M059J (cell line): ENCODE measurements at places on chromosomes 5 and 9.

- peak; percentile 62 for DNase-seq
Measured at GRCh38 chr9:69122549-69123141, 51.4 kb upstream of the TJP2 start.

DNA sequence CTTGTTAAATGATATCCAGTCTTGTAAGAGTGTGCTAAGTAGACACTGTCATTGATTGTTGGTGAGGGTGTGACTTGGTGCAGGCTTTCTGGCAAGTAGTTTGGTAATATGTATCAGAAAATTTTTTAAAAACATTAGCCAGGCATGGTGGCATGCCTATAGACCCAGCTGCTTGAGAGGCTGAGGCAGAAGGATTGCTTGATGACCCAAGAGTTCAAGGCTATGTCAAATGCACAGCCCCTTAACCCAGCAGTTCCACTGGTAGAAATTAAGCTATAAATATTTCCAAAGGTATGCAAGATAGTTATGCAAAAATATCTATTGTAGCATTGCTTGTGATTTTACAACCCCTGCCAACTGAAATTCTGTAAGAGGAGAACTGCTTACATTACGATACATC is 24.2 kb downstream of the ZBTB43 start:
- no peak for DNase-seq

DNA sequence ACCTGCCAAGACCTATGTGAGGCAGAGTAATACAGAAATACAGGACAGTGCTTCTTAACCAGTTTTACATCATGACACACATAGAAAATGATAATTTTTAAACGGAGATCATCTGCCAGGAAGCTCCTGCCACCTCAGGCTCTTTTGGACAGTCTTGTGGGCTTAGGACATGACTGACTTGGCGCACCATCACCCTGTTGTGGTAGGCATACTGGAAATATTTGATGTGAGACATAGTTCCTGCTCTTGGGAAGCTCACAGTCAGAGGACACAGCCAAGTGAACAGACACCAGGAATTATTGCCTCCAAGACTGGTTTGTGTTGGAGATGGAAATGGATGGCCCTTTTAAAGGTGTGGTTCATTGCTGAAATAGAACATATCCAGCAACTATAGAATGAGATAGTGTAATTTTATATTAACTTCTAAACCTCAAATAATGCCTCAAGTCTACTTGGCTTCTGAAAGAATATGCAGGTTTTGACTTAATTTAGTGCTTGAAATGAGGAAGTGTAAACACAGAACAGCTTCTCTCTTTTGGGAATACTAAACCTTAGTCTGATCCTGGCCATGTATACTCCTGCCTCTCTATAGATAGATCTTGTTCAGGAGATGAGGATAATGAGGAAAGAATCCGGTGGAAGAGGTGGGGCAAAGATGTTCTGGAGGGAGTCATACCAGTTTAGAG is 19.7 kb downstream of the CPEB4 start:
- peak; percentile 56 for DNase-seq

DNA sequence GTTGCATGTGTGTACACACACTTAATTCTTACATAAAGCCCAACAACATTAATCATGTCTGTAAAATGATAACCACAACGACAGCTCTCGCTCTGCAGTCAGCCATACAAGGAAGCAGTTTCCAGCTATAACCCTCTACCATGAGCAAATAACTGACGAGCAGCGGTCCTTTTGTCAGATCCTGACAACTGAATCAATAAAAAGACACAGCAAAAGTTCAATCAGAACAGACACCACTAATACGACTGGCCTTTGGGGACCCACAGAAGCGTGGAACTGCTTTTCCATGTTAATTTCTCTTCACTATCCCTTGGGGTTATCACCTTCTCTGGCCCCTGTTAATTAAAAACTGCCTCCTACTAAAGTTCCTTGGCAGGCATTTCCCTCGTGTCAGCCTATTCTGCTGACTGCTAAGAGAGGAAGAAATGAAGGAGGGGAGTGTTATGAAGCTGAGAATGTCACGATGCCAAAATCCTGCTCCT is 722.8 kb upstream of the GRAMD2B start:
- peak; percentile 46 for DNase-seq

DNA sequence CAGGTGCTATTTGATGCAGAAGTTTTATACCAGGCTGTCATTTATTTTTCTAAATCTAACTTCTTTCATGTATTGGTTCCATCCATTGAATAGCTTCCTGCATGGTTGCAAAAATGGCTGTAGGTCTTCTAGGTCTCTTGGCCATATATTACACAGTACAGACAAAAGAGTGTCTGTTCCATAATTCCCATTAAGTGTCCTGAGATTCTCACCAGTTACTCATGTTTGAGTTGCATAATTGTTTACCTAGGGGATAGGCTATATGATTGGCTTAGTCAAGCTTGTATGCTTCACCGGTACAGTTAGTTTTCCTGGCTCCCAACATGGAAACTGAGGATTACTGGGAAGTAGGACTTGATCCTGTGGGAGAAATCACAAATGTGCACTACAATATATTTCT is 399.4 kb upstream of the NUDT12 start:
- DNase-seq: no peak

GRCh38 chr5:139381837-139382761 is 998 bp downstream of the SLC23A1 start:
- DNase-seq: no peak

DNA sequence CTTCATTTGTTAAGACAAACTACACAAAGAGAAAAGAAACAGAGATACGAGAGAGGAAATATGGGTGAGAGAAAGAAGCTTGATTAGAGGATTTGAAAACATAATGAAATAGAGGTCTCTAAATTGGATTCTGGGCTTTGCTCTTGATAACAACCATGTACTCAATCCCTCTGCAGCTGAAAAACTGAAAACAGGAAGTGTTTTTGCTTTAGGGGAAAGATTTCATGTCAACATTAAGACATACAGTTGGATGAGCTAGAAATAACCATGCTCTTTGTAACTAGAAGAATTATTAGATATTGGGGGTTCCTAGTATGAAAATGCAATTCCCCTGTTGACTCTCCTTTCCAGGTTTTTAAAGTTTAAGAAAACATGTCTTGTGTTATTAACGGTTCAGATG is 21.9 kb downstream of the CRHBP start:
- DNase-seq: no peak

- peak; percentile 82 for DNase-seq
Measured at GRCh38 chr5:74517700-74518099, 122.8 kb downstream of the ENC1 start.
